ENCODE measurements at places on chromosomes 11 and 22.

GRCh38 chr11:68028802-68029545 lies 1.5 kb upstream of the NDUFS8 start:
- no peak for DNase-seq
- no peaks in the 10 kb centered on the region for H3K36me3 ChIP-seq
- H3K4me1 ChIP-seq = no peaks in the 10 kb centered on the region
- no peak overlapping the region for H3K27ac ChIP-seq
- H3K4me3 ChIP-seq = no peak overlapping the region
- no peaks in the 10 kb centered on the region for H3K27me3 ChIP-seq

GRCh38 chr11:67422891-67423290 lies 5.4 kb upstream of the RPS6KB2 start:
- DNase-seq = no peak
- H3K27ac ChIP-seq = no peak overlapping the region
- H3K4me3 ChIP-seq = no peak overlapping the region
- H3K27me3 ChIP-seq = no peaks in the 10 kb centered on the region
- no peaks in the 10 kb centered on the region for H3K4me1 ChIP-seq

GRCh38 chr11:12294613-12295012 lies 82.8 kb upstream of the PARVA start:
- H3K27ac ChIP-seq = no peak overlapping the region
- H3K4me1 ChIP-seq = no peaks in the 10 kb centered on the region
- H3K27me3 ChIP-seq = no peaks in the 10 kb centered on the region
- H3K4me3 ChIP-seq = no peak overlapping the region

- H3K4me3 ChIP-seq = no peak overlapping the region
- no peak overlapping the region for H3K27ac ChIP-seq
- no peaks in the 10 kb centered on the region for H3K4me1 ChIP-seq
- DNase-seq = no peak
- no peaks in the 10 kb centered on the region for H3K27me3 ChIP-seq
Measured at GRCh38 chr11:61281581-61282250, 13.4 kb downstream of the VWCE start.

GRCh38 chr11:6297831-6298230 lies 22.5 kb downstream of the CAVIN3 start:
- H3K27me3 ChIP-seq = no peaks in the 10 kb centered on the region
- DNase-seq = no peak
- H3K4me3 ChIP-seq = no peak overlapping the region
- H3K27ac ChIP-seq = no peak overlapping the region

Measured in aorta (tissue), 5 donors.